Activated T-cell treated with anti-CD3 and anti-CD28 coated beads for 24 hours (primary cell): ENCODE measurements at places on chromosomes 16 and 17.
A peak's percentile ranks its signal among the peaks of the same experiment; 100 is the strongest.

GRCh38 chr16:72680732-72681131 is 367.2 kb downstream of the ZFHX3 start:
- DNase-seq, result no peak

GRCh38 chr17:48755356-48755755 is 26.8 kb upstream of the HOXB13 start:
- no peak for DNase-seq

- DNase-seq, result peak; percentile 56
Measured at GRCh38 chr17:7296189-7296861, 1.9 kb upstream of the YBX2 start.

GRCh38 chr17:79862771-79863440 is 23.7 kb upstream of the CBX4 start:
- no peak for DNase-seq

- no peak for DNase-seq
Measured at GRCh38 chr17:9647014-9647413, 1.7 kb downstream of the USP43 start.

GRCh38 chr16:74563828-74564263 is 43.1 kb downstream of the GLG1 start:
- DNase-seq, result no peak

DNA sequence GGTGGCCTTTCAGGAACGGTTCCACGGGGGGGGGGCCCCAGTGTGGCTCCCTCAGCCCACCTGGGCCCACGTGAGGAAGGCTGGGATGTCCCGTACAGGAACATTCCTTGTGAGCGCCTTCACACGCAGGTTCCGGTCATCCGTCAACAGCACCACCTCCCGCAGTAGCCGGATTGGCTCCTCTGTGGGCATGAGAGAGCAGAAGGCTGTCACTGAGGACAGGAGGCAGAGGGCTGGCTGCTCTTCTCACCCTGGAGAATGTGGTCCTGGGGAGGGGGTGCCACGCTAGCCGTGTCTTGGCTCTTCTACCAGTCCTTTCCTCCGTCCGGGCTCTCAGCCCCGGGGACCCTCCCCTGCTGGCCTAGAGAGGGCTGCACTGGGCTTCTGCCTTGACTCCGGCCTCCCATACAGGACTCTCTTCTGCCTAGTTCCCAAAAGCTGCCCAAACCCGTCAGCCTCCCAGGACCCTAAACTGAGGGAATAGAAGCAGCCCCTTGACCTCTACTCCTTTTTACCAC is 6.6 kb downstream of the HIC1 start:
- DNase-seq, result no peak

DNA sequence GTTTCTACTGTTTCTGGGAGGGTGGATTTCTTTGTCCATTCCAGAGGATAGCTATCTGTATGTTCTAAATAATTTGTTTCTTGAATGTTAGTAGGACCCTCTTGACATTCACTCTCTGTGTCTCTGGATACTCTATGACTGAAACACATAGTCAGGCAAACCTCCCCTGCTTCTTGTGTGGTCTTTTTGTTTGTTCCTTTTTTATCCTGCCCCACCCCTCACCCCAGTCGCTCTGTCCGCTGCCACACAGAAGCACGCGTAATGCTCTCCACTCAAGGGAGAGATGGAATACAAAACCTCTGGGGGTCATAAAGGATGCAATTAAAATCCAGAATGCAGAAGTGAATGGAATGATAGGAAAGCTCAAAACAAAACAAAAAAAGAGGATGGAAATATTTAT is 253.1 kb downstream of the RBFOX1 start:
- DNase-seq, result no peak

- no peak for DNase-seq
Measured at GRCh38 chr17:45974916-45975630, 24.0 kb upstream of the STH start.

GRCh38 chr16:11298143-11298900 is 17.2 kb upstream of the PRM1 start:
- no peak for DNase-seq

GRCh38 chr16:67390816-67391423 is 2.4 kb downstream of the TPPP3 start:
- no peak for DNase-seq

DNA sequence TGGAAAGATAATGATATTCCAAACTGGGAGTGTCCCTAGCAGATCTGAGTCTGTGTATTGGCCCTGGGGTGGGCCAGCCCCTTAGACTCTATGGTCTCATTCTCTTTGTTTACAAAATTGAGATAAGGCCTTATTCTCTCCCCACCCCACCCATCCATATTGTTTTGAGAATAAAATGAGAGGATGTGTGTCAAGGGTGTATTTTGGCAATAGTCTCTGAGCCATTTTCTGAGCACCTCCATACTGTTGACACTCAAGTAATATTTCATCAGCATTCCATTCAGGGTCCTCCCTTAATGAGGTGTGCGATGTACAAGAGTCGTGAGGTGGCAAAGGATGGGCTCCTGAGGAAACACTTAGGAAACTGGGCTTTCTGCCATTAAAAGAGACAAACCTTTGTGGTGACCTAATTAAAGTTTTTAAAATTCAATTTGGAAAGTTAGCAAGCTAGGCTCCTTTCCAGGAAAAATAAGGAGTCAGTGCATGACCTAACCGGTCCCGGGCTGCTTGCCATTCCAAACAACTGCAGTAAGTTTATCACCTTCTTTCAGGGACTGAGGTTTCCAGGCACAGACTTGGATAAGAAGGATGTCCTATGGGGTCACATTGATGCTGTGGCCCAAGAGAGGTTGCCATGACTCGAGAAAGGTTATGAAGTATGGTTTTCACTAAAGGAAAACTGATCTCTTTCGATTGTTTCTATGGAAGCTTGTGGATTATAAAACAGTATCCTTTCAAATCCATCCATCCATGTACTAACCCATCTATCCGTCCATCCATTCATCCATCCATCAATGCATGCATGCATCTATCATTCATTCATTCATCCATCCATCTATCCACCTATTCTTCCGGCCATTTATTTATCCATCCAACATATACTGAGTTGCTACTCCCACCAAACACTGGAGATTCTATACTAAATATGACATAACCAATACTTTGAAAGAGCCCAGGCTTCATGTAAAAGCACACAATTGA is 443.3 kb downstream of the UTP18 start:
- no peak for DNase-seq

DNA sequence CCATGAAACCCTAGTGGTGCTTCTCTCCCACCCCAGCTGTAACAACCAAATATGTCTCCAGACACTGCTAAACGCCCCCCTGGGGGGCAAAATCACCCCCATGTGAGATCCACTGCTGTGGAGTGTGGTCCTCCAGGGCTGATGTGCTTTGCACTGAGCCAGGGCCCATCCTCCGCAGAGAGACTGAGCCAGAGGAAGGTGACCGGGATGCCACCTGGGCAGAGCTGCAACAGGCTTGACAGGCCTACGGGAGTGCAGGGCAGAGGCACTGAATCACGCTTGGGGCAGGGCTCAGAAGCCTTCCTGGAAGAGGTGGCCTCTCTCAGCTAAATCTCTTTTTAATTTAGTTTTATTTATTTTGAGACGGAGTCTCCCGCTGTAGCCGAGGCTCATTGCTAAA is 4.4 kb downstream of the GJD3 start:
- DNase-seq, result no peak

DNA sequence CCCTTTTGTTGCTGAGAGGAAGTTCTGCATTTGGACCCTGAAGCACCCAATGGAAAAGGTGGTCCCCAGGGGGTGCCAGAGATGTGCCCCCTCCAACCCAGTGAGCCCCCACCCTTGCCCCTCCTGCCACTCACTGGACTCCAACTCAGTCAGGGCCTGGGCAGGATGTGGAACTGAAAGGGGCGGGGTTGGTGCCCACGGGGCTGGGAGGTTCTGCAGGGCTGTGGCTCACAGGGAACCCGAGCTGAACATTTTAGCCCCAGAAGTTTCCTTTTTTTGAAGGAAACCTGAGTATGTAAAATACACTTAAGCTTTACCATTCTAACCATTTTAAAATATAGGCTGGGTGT is 15.8 kb upstream of the OGFOD3 start:
- no peak for DNase-seq

DNA sequence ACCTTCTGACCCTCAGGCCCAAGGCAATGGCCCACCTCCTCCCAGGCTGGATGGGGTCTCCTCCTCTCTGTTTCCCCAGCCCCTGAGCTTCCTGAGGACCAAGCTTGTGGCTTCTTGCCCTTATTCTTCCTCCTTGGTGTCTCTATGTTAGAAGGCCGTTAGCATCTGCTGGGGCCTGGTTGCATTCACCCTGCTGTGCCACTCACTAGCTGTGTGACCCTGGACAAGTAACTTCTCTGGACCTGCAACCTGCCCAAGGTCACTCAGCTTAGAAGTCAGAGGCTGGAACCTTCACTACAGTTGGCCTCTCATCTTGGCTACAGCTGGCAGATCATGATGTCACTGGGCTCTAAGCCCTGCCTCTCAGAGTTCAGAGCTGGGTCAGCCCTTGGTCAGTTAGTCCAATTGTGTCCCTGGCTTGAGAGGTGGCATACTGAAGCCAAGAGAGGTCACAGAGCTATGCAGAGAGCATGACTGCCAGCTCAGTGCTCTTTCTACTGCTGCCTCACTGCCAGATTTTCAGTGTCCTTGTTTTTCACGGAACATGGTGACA is 3.0 kb downstream of the MT2A start:
- no peak for DNase-seq

DNA sequence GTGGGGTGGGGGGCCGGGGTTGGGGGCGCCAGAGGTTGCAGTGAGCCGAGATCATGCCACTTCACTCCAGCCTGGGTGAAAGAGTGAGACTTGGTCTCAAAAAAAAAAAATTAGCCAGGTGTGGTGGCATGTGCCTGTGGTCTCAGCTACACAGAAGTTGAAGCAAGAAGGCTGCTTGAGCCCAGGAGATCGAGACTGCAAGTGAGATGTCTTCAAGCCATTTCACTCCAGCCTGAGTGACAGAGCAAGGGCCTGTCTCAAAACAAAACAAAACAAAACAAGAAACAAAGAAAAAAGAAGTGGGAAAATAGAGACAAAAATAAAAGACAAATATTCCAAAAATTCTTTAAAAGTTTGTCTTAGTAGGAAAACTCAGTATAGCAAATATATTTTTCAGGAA is 135.1 kb upstream of the CORO6 start:
- no peak for DNase-seq

DNA sequence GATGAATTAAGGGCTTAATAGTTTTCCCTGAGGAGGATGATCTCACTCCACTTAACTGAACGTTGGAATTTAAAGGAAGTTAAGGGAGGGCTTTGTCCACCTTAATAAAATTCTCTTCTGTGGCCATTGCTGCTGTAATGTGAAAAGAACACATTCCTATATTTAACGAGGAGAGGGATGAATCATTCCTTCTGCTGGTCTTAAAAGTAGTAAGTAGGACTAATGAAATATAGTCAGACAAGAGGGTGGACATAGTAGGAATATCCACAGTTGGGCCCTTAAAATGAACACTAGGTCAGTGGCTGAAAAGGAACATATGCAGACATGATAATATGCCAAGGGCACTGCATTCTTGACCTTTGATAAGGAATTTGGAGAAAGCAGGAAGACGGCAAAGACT is 405.6 kb downstream of the PMP22 start:
- DNase-seq, result no peak

DNA sequence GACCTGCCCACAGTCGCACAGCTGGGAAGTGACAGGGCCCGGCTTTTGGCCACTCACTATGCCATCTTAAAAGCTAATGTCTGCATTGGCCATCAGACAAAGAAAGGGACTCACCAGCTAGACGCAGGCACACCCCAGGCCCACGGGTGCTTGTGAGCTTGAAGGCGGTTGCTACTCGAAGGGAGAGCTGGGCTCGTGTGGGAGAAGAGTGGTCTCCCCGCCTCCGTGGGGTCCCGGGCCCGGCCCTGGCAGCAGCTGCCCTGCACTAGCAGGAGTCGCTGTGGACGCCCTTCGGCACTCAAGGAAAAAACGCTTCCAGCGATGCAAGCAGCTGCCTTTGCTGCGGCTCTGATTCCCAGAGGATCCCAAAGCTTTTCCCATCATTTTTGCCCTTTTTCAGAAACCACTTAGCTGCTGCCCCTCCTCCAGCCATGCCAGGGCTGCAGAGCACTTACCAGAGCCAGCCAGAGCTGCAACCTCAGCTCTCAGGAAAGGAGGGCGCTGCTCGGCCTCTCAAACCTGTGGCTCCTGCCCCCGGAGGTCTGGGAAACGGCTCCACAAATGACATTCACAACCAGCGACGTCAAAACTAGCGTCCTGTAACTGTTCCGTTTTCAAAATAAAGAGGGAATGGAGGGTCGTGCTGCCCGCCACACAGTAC is 12.3 kb downstream of the TRPV1 start:
- no peak for DNase-seq

GRCh38 chr16:21940570-21940969 is 12.6 kb upstream of the UQCRC2 start:
- DNase-seq, result no peak

DNA sequence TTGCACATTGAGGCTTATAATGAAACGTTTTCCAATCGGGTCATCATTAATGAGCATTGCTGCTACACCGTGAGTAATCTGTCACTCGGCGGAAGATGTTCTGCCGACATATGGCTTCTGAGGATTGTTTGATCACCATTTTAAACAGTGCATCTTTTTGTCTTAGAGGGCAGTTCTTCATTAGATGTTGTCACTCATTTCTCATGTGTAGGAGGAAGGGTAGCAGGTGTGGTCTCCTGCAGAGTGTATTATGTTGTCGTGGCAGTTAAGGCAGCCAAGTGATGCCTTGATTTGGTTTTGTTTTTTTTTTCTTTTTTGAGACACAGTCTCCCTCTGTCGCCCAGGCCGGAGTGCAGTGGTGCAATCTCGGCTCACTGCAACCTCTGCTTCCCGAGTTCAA is 50.5 kb downstream of the SEC14L1 start:
- no peak for DNase-seq

- DNase-seq, result no peak
Measured at GRCh38 chr16:28107232-28107631, 43.7 kb upstream of the GSG1L start.

GRCh38 chr17:82787081-82787848 is 35.4 kb downstream of the TBCD start:
- DNase-seq, result no peak

GRCh38 chr17:81323411-81323868 is 28.3 kb upstream of the SLC38A10 start:
- DNase-seq, result no peak

GRCh38 chr16:3610698-3611145 is 684 bp downstream of the SLX4 start:
- no peak for DNase-seq

GRCh38 chr16:68227850-68228553 is 7.9 kb downstream of the ESRP2 start:
- no peak for DNase-seq
